ENCODE measurements at places on chromosomes 6 and 20.

GRCh38 chr20:61435823-61436220 lies 183.8 kb downstream of the CDH4 start:
- DNase-seq = no peak

DNA sequence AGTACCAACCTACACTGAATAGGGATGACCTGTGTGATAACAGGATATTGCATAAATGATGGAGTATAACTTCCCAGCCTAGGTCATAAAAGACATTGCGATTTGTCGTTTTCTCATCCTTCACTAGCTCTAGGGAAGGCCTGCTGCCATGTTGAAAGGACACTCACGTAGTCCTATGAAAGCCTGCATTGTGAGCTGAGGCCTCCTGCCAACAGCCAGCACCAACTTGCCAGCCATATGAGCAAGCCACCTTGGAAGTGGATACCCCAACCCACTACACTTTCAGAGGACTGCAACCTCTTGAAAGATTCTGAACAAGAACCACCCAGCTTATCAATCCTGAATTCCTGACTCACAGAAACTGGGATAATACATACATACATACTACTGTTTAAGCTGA lies 3.5 kb upstream of the PANK2 start:
- DNase-seq = no peak

GRCh38 chr20:44646641-44647274 lies 4.7 kb downstream of the ADA start:
- DNase-seq = peak; percentile 54

DNA sequence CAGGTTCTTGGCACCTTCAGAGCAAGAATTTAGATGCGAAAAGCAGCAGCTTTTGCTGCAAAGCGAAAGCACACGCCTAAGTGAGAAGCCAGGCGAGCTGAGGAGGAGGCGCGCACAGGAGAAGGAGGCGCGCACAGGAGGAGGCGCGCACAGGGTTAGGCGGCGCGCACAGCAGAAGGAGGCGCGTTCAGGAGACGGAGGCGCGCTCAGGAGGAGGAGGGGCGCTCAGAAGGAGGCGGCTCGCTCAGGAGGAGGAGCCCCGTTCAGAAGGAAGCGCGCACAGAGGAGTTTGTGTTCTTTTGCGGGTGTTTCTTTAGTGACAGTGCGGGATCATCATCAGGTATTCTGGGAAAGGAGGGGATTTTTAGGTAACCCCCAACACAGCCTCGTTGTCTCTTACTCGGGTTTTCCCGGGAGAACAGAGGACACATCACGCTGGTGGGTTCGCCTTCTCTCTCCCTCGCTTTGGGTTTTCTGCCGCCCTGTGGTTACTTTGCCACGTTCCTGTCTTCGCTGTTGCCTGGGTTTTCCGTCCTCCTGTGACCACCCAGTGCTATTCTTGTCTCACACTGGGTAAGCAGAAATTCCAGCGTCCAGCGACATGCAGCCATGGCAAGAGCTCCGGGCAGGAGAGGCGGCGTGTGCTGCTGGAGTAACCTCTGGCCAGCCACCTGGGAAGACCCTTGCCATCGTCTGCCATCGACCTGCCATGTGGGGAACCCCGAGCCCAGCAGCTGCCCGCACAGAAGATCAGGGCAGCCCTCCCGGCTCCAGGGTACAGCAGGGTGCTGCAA lies 47.0 kb downstream of the WDR27 start:
- peak; percentile 74 for DNase-seq

- DNase-seq = no peak
Observed at GRCh38 chr20:46811224-46812084, 83.2 kb upstream of the EYA2 start.

DNA sequence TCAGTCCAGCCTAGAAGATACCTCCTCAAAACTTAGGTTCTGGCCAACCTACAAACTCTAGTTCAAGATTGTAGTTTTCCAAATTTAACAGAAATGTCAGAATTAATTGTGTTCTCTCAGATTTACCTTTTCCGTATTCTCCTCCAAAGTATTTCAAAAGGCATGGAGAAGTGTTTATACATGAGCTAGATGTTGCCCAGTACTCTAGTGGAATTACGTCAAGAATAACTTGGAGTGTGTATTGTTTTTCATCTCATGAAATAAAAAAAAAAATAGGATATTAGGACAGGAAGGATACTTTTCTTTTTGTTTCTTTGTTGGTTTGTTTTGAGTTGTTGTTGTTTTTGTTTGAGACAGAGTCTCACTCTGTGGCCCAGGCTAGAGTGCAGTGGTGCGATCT lies 32.3 kb upstream of the MARCKS start:
- DNase-seq = no peak

DNA sequence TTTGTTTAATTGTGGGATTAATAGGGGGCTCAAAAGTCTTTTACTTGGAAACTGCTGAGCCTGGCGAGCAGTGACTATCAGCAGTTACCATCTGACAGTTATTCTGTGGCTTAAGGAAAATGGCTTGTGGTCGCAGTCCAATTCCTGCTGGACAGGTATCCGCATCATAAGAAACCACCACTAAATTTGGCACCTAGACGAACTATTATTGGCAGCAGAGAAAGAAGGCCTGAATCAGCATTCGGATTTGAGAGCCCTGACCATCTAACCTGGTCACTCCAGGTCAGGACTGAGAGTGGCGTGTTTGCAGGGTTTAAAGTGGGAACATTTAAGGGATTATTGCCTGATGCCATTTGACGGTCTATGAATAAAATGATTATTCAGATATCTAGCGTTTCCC lies 146.4 kb downstream of the RPS12 start:
- no peak for DNase-seq

GRCh38 chr6:1903780-1904465 lies 294.2 kb downstream of the FOXC1 start:
- DNase-seq = no peak

DNA sequence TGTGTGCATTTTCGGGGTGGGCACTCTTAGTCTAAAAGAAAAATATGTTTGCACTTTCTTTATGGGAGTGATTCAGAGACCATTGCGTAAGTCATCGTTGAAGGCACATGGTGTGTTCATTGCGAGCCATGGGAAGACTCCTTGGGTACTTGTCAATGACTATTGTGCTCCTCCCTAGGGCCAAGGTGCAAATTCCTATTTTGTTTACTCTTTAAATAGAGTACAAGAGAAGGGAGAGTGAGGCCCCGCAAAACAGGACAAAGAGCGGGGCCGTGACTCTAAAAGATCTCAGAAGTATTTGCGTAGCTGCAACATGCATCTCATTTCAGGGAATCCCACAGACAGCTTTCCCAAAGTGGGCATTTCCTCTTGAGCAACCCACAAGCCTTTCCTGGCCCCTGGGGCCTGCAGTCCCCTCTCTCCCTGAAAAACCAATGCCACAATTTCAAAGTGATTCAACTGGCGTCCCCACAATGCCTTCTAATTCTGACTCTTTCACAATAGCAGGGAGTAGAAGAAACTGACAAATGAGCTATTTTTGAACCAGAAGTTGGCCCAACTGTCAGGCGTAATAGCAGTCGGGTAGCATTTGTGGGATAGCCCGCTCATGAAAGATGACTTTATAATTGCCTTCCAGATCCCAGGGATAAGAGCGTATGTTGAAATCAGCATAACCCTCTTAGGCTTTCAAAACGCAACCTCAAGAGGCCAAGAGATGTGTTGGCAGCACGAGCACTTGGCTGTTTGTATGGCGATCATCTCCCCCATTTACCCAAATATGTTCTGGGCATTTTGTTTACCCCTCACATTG lies 277.9 kb upstream of the BMP2 start:
- DNase-seq = no peak

- no peak for DNase-seq
Observed at GRCh38 chr6:85459224-85459901, 9.5 kb downstream of the NT5E start.

DNA sequence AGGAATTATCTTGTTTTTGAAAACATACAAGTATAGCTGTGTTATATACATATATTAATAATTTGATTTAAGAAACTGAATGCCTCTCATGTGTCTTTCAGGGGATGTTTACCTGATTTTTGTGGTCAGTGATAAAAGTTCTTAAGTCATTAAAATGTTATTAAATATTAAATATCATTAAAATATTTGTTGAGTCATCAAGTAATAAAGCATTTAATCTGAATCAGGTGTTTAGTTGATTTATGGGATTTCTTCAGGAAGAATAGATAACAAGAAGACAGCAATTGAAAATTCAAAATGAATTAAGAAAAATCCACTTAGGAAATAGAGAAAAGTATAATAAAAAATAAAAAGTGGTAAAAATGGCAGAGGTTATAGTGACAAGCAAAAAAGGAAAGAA lies 361.9 kb upstream of the EYS start:
- no peak for DNase-seq

DNA sequence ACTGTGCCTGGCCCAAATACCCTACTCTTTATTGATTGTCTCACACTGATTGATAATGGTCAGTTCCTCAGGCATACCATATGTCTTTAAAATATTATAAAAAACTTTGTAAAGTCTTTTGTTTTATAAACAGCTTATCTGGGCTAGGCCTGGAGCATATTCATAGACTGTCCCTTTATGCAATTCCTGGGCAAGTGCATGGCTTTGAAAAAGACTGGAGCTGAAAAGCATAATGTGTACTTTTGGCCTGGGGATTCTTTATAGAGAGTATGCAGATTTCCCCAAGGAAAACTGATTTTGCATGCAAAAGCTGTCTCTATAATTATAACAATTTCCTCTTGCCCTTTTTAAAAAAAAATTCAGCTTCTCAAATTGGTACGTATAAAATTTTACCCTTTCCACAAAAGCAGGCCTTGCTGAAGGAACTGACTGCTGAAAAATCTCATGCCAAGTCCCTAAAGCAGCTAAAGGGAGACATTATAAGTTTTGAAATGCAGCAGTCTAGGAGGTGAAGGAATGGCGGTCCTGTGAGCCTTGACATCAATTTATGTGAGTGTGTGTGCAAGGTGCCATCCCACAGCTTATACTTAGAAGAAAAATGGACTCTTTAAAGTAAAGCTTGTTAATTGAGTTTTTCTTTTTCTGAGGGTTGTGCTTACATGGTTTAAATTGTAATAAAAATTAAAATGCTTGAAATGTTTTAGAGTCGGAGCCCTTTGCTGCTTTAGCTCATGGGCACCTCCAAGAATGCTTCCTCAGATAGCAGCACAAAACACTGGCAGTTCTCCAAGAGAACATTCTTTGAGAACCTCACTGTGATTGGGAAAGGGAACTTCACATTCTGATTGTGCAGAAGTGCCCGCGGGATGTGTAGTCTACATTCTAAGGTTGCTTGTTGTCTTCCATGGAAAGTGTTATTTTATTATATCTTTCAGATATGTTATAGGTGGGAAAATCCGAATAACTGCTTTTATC lies 43.9 kb downstream of the PLCB4 start:
- no peak for DNase-seq

DNA sequence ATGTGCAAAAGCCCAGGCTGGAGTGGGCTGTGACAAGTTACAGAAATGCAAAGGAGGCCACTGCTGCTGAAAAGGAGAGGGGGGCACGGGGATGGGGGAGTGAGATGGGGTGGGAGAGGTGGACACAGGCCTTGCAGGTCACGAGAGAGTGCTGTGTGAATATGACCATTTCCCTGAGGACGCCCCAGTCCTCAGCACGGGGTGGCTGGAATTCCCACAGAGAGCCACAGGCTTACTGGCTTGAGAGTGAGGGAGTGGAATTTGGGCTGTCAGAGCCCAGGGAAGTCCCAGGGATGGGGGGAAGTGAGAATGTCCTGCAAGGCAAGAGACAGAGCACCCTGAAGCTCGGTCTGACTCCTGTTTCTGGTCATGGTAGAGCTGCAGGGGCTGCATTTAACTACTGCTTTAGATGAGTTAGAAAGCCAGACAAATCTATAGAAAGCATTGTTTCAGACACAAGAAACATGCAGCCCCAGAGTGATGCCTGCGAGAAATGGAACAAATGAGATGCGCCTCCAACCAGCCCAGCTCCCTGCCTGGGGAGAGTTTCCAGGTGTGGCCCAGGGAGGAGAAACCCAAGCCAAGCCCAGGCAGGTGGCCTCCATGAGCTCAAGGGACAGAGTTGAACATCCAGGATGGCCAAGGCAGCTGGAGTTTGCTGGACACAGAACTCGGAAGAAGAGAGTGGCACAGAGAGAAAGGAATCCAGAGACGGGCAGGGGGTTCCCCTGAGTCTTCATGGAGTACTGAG lies 30.5 kb downstream of the NPEPL1 start:
- DNase-seq = no peak

- DNase-seq = no peak
Observed at GRCh38 chr20:15767999-15768741, 805.1 kb downstream of the KIF16B start.

Measured in CD4-positive, alpha-beta T cell treated with Interleukin-15 for 1 hour (primary cell).